ENCODE measurements at places on chromosomes 3 and 15.

- DNase-seq = no peak
Observed at GRCh38 chr3:143360244-143360643, 240.7 kb downstream of the CHST2 start.

DNA sequence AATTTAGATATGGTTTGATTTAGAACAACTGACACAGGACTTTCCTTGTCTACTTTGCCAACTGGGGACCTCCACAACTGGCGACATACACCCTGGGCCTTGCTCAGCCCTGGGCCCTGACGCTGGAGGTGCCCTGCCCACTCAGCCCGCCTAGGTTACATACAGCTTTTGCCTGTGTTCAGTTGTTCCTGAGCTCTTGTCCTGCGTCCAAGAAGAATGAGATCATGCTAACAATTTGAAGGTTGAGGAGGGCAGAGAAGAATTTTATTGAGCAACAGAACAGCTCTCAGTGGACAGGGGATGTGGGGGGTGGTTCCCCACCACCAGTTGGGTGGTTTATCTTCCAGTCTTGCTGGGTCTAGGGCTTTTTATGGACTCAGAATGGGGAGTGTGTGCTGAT, 67.9 kb downstream of the IQCH start:
- no peak for DNase-seq

- DNase-seq = no peak
Observed at GRCh38 chr3:149375501-149376196, 1.8 kb downstream of the TM4SF1 start.

- no peak for DNase-seq
Observed at GRCh38 chr3:14464141-14464465, 61.7 kb downstream of the SLC6A6 start.

Data from mesothelial cell of epicardium (in vitro differentiated cells).